ENCODE measurements at places on chromosomes 5 and 9.

GRCh38 chr5:31731016-31731415 lies 92.1 kb downstream of the PDZD2 start:
- no peak for DNase-seq

DNA sequence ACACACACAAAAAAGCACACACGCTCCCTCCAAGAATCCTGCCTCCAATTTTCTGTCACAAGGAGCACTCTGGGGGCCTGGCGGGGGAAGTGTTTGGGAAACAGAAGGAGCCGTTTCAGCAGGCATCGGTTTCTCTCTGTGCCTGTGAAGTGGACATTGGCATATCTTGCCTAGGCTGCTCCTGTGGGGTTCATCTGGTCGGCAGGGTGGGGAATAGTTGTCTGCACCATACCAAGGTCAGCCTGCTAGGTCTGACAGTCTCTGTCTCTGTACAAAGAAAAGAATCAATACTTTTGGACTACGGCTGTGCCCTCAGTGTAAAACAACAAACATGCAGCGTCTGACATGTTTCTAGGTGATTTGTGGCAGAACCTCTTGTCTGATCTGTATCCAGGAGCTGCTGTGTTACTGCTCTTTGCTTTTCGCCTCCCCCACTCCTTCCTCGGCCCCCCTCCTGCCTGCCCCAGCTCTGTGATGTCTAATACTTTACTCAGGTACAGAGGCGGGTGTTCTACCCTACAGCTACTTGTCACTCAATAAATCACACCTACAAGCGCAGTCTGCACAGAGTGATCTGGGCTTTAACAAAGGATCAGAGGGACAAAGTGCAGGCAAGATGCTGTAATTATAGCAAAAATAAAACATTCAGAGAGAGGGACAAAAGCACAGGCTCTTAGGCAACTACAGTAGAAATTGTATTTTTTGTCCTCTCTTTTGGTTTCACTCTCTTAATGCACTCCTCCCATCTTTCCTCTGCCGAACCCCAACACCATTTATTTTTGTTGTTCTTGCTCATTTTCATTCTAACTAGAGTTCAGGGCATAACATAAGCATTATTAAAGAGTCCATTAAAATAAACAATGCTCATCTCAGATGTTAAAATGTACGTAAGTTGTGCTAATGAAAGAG lies 216.7 kb downstream of the BNC2 start:
- no peak for DNase-seq

DNA sequence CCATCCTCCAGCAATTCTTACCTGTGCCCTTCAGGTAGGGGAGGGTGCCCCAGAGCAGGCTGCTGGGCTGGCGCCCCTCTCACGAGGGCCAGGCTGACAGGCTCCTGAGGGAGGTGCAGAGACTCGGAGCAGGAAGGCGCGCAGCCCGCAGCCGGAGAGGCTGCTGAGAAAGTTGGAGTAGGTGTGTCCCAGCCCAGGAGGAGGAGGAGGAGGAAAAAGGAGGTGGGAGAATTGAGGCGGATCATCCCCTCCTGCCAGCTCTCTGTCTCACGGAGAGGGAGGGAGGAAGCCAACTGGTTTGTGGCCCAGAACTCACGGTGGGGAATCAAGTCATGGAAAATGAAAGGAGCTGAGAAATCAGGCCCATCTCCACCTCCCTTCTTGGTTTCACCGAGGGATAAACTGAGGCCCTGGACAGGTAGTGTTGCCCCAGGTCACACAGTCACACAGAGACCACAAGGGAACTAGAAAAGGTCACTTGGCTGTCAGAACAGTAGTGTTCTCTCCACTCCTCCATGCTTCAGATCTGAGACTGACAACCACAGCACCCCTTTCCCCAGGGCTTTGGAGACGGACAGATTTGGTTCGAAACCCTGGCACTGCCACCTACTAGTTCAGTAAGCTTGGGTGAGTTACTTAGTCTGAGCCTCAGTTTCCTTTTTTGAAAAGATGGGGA lies at the start of gene FAT2:
Gene FAT2, minus strand, starts transcription at position 188 of the 676 bp plus-strand sequence. CDS start 22,400 bp downstream, outside the sequence.
- DNase-seq, result no peak

DNA sequence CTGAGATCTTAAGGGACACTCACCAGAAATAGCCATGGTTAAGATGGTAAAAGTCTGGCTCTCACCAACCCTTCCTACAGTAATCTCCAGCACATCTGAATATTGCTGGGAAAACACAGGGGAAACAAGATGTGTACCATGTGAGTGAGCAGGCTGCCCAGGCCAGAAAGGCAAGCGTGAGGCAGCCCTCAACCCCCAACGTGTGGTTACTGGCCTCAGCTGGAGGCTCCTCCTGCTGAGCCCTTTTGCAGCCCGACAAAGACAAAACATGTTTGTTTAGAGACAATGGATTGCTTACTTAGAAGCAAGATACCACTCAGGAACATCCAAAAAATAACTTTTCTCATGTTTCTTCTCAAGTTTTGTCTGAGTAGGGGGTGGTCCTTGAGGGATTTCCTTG lies 16.6 kb downstream of the ZFP62 start:
- DNase-seq, result no peak

DNA sequence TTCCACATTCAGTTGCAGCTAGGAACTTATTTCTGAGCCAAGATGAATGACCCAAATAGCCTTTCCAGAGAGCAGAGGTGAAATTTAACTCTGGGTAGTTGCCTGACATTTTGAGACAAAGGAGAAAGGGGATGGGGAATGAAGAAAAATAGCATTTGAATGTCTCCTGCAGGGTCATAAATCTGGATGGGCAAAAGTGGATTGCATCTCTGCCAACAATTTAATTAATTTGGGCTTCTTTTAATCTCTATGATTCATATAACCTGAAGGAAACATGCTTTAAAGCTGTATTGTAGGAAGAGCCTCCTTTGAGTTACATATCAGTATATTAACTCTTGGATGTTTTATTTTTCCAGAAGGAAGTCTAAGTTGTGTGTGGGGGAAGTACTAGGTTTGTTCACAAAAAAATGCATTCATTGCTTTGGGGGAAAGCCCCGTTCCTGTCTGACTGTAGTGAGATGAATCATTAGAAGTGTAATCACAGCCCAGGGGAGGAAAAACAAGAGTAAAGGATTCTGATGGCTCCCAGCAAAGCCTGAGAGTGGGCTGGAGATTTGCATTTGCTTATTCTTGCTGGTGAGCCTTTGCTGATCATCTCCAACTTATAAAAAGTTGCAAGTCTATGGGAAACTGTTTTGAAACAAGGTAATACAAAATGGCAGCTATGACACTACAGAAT lies 133.0 kb upstream of the IQGAP2 start:
- no peak for DNase-seq

- no peak for DNase-seq
These were observed 45.1 kb upstream of the HK3 start for GRCh38 chr5:176944268-176944667.

DNA sequence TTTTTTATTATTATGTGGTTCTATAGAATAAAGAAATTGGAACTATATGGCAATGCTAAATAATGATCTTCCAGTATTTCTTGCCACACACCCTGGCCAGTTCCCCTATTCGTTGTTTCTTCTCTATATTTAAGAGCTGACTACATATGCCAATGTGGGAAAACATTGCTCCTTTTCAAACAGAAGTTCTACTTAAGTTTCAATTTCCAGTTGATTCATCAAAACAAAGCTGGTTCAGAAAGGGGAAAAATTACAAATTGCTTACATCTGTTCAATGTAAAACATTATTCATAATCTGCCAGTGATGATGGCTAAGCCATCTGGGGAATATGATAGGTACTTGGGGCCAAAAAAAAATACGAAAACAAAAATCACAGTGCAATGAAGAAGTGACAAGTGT lies 76.9 kb downstream of the ST8SIA4 start:
- DNase-seq, result peak; percentile 31
